Stimulated activated CD4-positive, alpha-beta T cell treated with anti-CD3 and anti-CD28 coated beads, Interleukin-1b, Interleukin-23, amount 100 ng/mL, for 1 hour (primary cell): ENCODE measurements at places on chromosomes 12 and 14.
A peak's percentile ranks its signal among the peaks of the same experiment; 100 is the strongest.

GRCh38 chr14:42000450-42000849, 393.8 kb downstream of the LRFN5 start:
- no peak for DNase-seq

- DNase-seq, result no peak
Measured at GRCh38 chr14:69924201-69924600, 45.0 kb downstream of the SMOC1 start.

DNA sequence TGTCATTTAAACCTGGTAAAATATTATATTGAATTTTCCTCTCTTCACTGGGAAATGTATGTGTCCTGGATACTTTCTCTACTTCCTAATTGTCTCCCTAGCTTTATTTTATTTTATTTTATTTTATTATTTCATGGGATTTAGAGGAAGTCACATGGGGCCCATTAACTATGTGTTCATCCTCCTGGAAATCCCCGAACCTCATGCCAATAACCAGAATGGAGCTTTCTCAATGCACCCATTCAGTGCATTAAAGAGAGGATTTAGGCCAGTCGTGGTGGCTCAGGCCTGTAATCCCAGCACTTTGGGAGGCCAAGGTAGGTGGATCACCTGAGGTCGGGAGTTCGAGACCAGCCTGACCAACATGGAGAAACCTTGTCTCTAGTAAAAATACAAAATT, 1.3 kb upstream of the RPGRIP1 start:
- DNase-seq, result no peak

- no peak for DNase-seq
Measured at GRCh38 chr12:121455766-121456420, 56.0 kb downstream of the RNF34 start.

DNA sequence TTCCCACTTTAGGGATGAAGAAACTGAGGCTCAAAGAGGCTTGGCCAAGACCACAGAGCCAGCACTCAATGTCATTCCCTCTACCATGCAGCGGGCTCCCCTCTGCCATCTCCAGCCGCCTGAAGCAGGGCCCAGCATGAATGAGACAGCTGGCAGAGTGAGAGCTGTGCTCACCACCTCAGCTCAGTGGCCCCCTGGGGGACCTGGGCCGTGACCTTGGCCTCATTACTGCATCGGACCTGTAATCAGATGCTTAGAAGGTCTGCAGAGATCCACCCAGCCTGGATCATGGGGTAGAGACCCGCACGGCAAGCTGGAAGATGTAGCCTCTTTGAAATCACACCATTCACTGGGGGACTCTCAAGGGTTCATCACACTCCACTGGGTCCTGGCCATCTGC, 22.7 kb upstream of the CORO1C start:
- DNase-seq, result no peak

- no peak for DNase-seq
Measured at GRCh38 chr12:90959032-90959431, 4.1 kb upstream of the CCER1 start.

DNA sequence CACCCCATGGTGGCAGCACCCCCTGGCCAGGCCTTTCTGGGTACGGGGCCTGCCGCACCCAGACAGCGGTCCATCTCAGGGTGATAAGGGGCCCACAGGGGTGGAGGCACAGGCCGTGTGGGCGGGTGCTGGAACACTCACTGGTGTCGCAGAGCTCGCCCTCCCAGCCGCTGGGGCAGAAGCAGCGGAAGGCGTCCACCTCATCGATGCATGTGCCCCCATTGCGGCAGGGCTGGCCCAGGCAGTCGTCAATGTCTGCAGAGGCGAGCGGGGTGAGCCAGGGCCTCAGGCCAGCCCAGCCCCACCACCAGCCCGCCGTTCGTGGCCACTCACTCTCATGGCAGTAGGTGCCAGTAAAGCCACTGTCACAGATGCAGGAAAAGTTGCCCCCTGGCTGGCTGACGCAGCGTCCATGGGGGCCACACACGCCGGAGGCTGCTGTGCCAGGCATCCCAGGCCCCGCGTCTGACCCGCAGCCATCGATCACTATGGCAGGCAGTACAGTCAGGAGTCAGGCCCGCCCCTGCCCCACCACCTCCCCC, 19.9 kb downstream of the JAG2 start:
- no peak for DNase-seq

GRCh38 chr12:131882804-131883520, 11.5 kb upstream of the ULK1 start:
- no peak for DNase-seq

GRCh38 chr12:54418441-54419087, 502 bp downstream of the ITGA5 start:
- no peak for DNase-seq

- DNase-seq, result no peak
Measured at GRCh38 chr14:98941481-98941880, 330.5 kb downstream of the BCL11B start.

DNA sequence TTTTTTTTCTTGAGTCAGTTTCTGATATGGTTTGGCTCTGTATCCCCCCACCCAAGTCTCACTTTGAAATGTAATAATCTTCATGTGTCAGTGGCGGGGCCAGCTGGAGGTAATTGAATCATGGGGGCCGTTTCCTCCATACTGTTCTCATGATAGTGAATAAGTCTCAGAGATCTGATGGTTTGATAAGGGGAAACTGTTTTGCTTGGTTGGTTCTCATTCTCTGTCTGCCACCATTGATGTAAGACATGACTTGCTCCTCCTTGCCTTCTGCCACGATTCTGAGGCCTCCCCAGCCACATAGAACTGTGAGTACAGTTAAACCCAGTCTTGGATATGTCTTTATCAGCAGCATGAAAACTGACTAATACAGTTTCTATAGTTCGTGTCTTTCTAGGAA, 42.9 kb downstream of the WNK1 start:
- no peak for DNase-seq

DNA sequence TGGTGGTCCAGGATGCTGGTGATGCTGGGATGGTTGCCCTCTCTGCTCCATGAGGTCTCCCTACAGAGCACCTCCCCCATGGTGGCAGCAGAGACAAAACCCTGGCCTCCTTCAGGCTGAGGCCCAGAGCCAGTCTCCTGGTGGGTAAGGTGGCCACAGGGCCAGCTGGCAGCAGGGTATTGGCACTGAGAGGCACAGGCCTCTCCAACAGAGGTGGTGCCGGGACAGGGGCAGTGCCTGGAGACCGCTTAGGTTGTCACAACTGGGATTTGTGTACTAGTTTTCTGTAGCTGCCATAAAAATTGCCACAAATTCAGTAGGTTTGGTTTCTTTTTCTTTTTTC, 6.1 kb upstream of the MTA1 start:
- DNase-seq, result no peak

- no peak for DNase-seq
Measured at GRCh38 chr12:69929125-69929524, 104.1 kb downstream of the MYRFL start.

- DNase-seq, result no peak
Measured at GRCh38 chr12:6620137-6620884, 13.1 kb upstream of the CHD4 start.

GRCh38 chr14:97697772-97698171, 900.6 kb downstream of the VRK1 start:
- DNase-seq, result no peak

DNA sequence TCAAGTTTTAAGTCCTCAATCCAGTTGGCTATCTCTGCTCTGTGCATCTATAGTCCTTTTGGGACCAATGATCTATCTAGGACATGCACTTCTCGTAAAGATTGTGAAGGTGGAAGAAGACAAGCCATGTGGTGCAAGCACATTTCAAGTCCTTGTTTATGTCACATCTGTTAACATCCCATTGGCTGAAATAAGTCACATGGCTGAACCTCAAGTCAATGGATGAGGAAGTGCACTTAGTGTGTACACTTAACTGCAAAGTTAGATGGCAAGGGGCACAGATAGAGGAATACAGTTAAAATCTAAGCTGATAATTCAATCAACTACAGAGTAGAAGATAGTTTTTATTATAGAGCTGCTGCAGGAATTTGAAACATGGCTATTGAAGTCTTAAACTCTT, 362.8 kb upstream of the TBX3 start:
- DNase-seq, result no peak

DNA sequence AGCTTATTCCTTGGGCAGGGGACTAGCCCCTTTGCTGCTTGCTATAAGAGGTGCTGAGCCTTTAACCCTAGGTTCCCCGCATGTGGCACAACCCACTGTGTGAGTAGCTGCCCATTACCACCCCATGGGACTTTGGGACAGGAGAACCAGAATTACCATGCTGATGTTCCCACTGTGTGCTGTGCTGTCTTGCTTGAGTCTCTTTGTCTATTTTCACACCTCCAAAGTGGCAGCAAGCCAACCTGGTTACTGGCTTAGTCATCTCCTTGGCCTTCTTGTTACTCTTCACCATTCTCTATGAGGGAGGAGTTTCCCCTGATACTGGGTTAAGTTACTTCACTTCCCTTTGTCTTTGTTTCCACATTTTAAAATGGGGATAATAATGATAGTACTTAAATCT, 73.4 kb upstream of the ETV6 start:
- no peak for DNase-seq

DNA sequence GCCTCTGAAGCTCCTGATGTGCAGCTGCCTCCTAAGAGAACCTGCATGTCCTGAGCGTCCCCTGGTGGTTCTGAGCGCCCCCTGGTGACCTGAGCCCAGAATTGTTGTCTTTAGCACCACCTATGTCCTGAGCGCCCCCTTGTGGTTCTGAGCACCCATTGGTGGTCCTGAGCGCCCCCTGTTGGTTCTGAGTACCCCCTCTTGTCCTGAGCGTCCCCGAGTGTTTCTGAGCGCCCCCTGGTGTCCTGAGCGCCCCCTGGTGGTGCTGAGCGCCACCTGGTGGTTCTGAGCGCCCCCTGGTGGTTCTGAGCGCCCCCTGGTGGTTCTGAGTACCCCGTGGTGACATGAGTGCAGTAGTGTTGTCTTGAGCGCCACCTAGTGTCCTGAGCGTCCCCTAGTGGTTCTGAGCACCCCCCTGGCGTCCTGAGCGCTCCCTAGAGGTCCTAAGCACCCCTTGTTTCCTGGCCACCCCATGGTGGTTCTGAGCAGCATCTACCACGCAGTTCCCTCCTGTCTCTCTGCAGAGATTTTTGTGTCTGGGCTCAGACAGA, 782.5 kb downstream of the TMEM121 start:
- peak; percentile 58 for DNase-seq

GRCh38 chr12:28569698-28570411, 379.6 kb downstream of the CCDC91 start:
- no peak for DNase-seq

- DNase-seq, result no peak
Measured at GRCh38 chr12:93176610-93177126, 201.1 kb upstream of the NUDT4 start.

GRCh38 chr14:53888535-53889386, 67.9 kb downstream of the BMP4 start:
- DNase-seq, result no peak

- DNase-seq, result no peak
Measured at GRCh38 chr14:100409651-100410050, 86.5 kb downstream of the SLC25A47 start.

GRCh38 chr14:104865631-104866441, 768 bp downstream of the CEP170B start:
- DNase-seq, result no peak

GRCh38 chr12:11705010-11705409, 55.5 kb downstream of the ETV6 start:
- DNase-seq, result no peak

DNA sequence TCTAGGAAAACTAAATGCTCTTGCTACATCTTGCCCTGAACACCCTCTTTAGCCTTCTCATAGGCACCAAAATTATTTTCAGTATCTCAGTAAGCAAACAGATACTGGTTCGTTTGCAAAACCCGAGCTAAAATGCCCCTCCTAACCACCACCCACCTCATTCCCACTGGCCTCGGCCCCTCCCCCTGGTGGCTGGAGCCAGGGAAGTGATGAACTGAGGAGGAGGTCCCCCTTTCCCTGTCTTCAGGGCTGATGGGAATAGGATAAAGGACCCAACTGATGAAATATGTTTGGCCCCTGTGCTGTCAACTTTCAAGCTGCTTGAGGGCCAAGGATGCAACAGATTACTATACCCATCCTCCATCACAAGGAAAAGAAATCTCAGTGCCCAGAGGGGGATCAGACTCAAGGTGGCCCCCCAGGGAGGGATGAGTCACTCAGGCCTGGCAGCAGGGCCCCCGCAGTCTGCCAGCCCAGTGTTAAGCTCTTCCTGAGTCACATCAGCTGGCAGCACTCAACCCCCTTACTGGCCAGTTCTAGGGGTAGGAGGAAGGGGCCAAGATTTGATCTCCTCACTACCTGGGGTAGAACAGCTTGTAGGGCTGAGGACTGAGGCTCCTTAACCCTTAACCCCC, 1.7 kb downstream of the ANKRD52 start:
- DNase-seq, result no peak

DNA sequence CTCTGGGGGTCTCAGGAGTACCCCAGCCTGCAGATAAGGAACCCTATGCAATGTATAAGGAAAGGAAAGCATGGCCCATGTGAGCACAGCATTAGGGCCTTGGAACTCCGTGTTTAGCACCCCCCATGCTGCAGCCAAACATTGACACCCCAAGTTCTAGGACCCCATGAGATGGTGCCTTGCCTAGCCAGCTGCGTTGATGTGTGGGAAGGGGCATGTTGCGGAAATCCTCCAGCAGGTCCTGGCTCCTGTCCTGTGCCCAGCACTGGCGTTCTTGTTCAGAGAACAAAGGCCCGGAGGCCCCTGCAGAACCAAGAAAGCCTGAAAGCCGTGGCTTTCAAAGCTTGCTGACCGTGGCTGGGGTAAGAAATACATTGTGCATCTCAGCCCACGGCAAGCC, 99.4 kb upstream of the DIO3 start:
- no peak for DNase-seq

- no peak for DNase-seq
Measured at GRCh38 chr14:83217492-83217891, 1683.8 kb upstream of the SEL1L start.

DNA sequence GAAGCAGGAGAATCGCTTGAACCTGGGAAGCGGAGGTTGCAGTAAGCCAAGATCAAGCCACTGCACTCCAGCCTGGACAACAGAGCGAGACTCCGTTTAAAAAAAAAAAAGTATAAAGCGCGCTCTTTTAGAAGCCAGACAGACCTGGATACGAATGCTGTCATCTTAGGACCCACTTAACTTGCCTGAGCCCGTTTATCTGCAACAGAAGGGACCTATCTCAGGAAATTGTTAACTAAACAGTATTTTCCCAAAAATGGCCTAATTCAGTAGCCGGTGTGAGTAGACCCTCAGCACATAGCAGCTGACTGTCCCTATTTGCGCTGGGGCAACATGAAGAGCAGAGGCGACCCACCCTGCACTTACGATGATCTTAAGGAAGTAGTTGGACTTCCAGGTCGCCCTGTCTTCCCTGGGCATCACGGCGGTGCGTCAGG, 529 bp downstream of the RPLP0 start:
- DNase-seq, result no peak

DNA sequence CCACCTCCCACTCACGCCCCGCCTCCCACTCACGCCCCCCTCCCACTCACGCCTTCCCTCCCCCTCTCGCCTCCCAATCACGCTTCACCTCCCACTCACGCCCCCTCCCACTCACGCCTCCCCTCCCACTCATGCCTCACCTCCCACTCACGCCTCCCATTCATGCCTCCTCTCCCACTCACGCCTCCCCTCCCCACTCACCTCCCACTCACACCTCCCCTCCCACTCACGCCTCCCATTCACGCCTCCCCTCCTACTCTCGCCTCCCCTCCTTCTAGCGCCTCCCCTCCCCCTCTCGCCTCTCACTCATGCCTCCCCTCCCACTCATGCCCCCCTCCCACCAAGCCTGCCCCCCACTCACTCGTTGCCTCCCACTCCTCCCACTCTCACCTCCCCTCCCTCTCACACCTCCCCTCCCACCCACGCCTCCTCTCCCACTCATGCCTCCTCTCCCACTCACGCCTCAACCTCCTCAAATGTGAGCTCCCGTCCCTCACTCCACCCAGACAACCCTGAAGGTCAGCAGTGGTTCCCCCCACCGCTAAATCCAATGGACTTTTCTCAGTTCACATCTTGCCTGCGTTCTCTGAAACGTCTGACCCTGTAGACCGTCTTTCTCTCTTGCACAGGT, 39.8 kb downstream of the TMEM63C start:
- no peak for DNase-seq
